ENCODE measurements at places on chromosomes 2 and 18.

GRCh38 chr2:68475110-68475509 is 7.7 kb downstream of the APLF start:
- H3K4me3 ChIP-seq = no peak overlapping the region
- no peak for ATAC-seq
- no peaks in the 10 kb centered on the region for H3K36me3 ChIP-seq
- no peaks in the 10 kb centered on the region for H3K4me1 ChIP-seq
- H3K27me3 ChIP-seq = no peaks in the 10 kb centered on the region

GRCh38 chr2:36659872-36660312 is 36.6 kb upstream of the VIT start:
- ATAC-seq = peak; percentile 44
- no peaks in the 10 kb centered on the region for H3K27me3 ChIP-seq
- no peak overlapping the region for H3K4me3 ChIP-seq
- H3K36me3 ChIP-seq = no peaks in the 10 kb centered on the region
- no peaks in the 10 kb centered on the region for H3K4me1 ChIP-seq

DNA sequence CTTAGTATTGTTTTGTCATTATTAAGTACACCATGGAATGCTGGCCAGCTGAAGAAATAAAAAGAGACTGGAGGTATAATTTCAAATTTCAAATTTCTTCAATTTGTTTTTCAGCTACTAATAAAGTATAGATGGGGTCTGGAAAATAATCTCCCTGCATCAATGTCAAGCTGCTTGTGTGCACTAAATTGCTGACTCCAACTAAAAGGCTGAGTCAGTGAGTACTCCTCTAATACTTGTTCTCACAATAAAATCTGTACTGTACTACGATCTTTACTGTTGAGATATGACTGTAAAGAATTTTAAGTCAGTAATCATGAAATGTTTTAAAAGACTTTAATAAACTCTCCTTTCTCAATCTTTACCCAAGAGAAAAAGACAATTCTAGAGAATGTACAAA is 131.9 kb downstream of the SATB2 start:
- no peak for ATAC-seq
- H3K36me3 ChIP-seq = no peaks in the 10 kb centered on the region
- H3K4me3 ChIP-seq = no peak overlapping the region
- H3K27ac ChIP-seq = no peak overlapping the region
- peaks cover 3% of the 10 kb centered on the region for H3K27me3 ChIP-seq

GRCh38 chr2:127173057-127173456 is 47.0 kb downstream of the CYP27C1 start:
- H3K4me1 ChIP-seq = no peaks in the 10 kb centered on the region
- H3K27me3 ChIP-seq = peaks cover 13% of the 10 kb centered on the region
- ATAC-seq = no peak
- H3K36me3 ChIP-seq = no peaks in the 10 kb centered on the region
- H3K4me3 ChIP-seq = no peak overlapping the region

DNA sequence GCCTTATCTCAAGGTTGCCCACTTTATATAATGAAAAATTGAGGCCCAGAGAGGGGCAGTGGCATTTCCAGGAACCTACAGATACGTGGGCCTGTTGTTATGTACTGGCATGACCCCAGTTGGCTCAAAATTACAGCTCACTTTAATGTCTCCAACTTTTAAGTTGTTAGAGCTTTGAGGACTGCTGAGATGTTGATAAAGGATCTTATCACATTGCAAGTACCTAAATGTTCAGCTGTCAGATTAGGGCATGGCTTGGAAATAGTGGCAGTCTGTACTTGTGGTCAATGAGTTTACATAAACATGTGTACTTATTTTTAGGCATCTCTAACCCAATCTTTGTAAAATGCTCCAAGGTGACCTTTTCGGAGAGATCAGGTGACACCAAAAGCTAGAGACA is 14.6 kb downstream of the SLC4A5 start:
- no peaks in the 10 kb centered on the region for H3K36me3 ChIP-seq
- no peaks in the 10 kb centered on the region for H3K4me1 ChIP-seq
- no peak overlapping the region for H3K27ac ChIP-seq
- H3K4me3 ChIP-seq = no peak overlapping the region
- no peak for ATAC-seq
- no peaks in the 10 kb centered on the region for H3K27me3 ChIP-seq

DNA sequence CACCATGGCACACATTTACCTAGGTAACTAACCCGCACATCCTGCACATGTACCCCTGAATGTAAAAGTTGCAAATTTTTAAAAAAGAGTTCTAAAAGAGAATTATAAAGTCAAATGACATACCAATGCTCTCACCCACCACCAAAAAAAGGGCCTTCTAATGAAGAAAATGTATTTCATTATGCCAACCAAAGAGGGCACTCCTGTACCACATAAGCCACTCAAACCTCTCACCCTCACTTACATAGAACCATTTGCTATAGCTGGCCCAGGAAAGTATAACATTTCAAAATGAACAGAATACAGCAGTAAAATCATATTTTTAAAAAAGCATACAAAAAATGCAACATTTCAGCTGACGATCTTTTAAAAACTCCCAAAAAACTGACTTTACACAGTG is 241.5 kb upstream of the PKDCC start:
- peaks cover 64% of the 10 kb centered on the region for H3K27me3 ChIP-seq
- no peak overlapping the region for H3K27ac ChIP-seq
- H3K4me3 ChIP-seq = no peak overlapping the region
- no peaks in the 10 kb centered on the region for H3K4me1 ChIP-seq
- ATAC-seq = no peak
